ENCODE measurements at places on chromosomes 4 and X.

DNA sequence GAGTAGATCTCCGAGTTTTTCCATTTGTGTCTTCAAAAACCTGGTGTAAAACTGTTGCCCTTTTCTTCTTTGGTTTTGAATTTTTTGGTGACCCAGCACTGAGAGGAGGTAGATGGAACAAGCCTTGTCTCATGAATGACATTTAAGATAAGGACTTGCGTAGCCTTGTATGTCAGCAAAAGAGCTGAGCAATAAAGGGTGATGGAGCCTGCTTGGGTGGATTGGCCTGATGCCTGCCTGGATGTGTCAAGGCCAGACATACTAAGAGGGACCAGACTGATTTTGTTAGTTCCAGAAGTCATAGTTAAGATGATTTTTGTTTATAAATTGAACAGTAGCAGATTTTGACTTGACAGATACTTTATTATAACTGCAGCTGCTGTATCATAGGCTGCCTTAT lies 134.9 kb downstream of the POLA1 start:
- DNase-seq: no peak

- DNase-seq: no peak
These were observed 439.5 kb downstream of the NAF1 start for GRCh38 chr4:162727232-162727631.

DNA sequence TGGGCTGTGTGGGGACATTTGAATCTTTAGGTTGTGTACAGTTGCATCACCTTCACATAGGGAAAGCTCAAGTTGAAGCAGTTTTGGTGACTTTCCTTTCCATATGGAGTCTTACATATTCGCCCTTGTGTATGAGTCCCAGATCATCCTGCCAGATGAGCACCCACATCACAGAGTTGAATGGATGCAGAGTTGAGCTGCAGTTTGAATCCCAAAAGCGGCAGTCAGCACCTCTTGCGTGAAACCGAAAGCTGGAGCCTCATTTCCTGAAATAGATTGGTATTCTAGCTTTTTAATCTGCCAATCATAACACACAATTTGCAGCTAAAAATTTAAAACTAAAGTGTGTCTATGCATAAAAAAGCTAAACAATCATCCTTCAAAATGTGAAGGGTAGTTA lies 162.9 kb upstream of the DIPK2B start:
- no peak for DNase-seq

- DNase-seq: peak; percentile 7
These were observed 56.6 kb upstream of the HELT start for GRCh38 chr4:184961660-184962059.

- DNase-seq: no peak
These were observed 19.1 kb downstream of the CD99 start for GRCh38 chrX:2710041-2710840.

DNA sequence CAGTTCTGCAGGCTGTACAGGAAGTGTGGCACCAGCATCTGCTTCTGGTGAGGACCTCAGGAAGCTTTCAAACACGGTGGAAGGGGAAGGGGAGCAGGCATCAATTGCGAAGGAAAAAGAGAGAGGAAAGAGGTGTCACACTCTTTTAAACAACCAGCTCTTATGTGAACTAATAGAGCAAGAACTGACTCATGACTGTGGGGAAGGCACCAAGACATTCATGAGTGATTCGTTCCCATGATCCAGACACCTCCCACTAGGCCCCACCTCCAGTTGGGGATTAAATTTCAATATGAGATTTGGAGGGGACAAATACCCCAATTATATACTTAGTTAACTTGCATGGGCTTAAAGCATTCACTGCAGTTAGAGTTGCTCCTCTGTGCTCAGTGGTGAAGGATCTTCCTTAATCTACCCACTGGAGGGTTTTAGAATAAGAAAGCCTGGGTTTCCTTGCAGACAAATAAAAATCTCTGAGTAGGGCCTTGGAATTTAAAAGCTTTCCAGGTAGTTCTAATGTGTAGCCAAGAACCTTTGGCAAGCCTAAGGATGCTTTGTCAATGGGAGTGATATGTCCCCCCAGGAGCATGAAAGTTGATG lies 60.0 kb downstream of the SYNPO2 start:
- DNase-seq: no peak

DNA sequence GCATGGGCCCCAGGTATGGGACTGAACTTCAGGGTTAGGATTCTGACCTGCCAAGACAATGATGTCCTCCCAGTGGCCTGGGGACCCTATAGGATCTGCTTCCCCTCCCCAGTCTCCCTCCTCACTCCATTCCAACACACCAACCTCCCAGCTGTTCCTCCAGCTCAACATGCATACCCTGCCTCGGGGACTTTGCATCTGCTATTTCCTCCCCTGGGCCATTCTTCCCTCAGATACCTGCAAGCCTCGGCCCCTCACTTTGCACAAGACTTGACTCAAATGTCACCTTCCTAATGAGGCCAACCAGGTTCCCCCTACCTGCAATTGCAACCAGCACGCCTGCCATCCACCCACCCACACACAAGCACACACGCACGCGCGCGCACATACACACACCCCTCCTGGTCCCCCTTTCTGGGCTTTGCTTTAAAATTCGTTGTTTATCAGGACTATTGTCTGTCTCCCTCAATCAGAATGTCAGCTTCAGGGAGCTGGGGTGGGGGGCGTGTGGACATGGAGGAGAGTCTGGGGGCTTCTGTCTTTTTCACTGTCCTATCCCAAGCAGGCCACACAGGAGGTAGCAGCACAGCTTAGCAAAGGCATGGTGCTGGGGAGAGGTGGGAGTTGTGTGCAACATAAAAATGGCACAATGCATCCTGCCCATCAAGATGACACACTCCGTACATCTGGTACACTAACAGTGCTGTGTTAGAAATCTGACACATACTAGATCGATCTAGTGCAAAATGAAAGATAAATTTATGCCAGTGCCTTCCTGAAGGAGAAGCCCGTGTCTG lies 20.6 kb upstream of the PPP2R2C start:
- DNase-seq: no peak

DNA sequence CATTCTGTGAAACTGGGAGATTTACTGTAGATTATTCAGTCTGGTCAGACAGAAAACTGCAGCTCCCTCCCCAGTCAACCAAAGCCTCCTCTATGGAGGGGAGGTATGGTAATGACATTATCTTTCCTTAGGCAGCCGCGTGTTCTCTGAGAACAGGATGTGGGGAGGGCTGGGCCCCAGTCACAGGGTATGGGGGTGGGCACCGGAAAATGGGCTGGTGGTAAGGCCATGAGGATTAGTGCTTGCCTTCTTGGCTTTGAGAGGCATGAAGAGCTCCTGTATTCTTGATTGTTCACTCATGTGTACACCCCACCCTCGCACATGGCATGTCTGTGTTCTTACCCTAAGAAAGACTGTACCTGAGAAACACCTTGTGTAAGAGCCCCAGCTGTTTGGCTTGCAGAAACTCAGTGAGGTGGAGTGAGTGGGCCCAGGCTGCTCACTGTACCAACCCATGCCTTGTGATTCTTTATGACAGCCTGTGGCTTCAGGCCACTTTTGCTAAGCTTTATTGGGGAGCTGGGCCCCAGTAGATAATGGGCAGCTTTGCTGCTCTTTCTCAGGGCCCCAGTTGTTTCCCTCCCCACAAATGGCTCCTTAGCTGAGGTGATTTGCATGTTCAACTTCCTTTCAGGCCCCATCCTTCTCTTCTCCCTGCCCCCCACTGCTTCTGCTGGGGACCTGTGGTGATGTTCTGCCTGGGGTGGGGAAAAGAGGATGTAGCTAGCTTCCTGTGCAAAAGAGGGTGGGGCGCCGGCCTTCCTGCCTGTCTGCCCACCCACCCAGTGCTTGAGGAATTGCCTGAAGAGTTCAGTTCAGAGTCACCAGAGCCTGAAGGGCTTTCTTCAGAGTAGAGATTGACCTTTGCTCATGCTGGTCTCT lies 30.7 kb downstream of the MSN start:
- peak; percentile 69 for DNase-seq

DNA sequence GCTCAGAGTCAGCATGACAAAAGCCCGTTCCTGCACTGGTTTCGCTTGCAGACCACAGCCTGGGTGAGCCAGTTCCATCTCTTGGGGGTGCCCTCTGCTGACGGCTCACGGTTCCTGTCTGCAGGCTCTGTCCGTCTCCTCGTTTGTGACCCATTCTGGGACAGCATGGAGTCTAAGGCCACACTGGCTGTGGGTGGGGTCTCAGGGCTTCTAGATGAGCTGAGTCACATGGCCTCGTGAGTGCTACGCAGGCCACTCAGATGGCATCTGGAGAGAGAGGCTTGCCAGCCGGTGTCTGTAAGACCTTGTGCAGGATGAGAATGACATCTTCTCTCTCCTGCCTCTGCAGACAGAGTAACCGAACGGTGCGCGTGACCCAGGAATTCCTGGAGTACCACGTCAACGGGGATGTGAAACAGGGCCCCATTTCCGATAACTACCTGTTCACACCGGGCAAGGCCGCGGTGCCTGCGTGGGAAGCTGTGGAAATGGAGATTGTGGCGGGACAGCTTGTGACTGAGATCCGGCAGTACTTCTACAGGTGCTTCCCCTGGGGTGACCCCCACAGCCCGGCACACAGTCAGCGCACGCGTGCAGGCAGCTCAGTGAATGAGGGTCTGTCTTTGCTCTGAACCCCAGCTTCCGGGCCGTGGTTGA lies 31.6 kb upstream of the MRFAP1 start:
- no peak for DNase-seq

- DNase-seq: no peak
These were observed 124.8 kb upstream of the EOLA2 start for GRCh38 chrX:150063138-150063518.

- no peak for DNase-seq
These were observed 340.2 kb downstream of the GASK1B start for GRCh38 chr4:157832596-157832995.

All from CMK (cell line).